ENCODE measurements at places on chromosomes 7 and 10.

DNA sequence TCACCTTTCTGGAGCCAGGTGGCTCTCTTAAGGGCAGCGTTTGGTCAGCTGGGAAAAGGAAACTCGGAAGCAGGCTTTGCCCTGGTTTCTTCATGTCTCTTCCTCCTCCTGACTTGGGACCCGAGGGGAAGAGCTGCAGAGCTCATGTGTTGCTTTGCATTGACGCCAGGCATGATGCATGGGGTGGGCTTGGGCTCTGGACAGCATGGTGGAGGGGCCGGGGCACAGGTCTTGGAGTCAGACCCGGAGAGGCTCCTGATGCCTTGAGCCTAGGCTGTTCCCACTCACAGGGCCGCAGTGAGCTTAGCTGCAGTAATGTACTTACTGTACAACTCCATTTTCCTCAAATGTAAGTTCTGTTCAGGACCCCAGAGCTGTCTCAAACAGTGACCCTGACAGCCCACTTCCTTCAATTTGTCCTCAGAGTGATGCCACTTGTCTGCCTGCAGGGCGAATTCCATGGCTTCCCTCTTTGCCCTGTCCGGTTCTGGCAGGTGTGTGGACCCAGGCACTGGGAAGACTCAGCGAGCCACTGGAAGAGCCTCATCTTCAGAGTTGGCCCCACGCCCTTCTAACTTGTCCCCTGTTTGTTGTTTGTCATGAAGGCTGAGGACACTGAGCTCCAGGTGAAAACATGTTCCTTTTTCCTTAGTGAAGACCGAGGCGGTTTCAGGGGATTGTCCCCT, 50.2 kb downstream of the ZNF467 start:
- no peak for DNase-seq

DNA sequence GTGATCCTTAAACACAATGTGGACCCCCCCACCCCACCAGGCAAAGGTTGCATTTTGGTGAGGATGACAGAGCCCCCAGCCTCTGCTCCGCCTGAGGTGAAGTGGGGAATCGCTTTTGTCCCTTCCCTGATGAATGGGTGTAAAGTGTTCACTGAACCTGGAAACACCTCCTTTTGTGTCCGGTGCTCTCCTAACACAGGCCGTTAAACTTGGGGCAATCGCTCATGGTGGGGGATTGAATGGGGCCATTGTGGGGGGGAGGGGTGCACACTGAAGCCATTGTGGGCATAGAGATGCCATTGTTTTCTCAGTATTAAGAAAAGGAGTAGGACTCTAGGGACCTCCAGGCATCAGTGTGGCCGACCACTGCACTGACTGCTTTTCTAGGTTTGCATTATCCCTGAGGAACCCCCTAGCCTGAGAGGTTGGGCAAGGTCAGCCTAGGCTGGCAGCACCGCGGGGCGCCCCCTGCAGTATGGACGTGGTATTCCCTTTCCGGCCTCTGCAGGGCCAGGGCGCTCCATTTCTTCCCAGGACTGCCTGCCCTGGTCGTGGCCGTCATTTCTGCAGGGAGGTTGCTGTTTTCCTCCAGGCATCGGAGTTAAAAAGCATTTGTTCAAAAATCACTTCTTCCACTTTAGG, 158.3 kb downstream of the TCF7L2 start:
- DNase-seq = peak; percentile 47

GRCh38 chr7:159008417-159008816, 136.2 kb downstream of the VIPR2 start:
- DNase-seq = no peak

- no peak for DNase-seq
Measured at GRCh38 chr10:75722609-75723008, 291.2 kb downstream of the LRMDA start.

- no peak for DNase-seq
Measured at GRCh38 chr7:128398841-128399135, 11.0 kb downstream of the IMPDH1 start.

DNA sequence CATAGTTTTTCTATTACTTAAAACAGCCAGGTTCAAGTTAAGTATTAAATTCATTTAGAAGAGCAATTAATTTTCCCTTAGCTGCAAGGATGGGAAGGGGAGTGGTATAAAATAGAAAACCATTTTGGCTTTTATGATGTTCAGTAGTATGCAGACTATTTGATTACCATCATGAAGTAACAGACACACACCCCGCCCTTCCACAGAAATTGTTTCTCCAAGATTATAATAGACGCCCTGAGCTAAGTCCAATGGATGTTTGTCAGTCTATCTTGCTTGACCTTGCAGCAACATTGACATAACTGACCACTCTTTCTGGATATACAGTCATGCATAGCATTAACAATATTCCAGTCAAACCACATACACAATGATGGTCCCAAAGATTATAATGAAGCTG, 42.3 kb downstream of the CPEB3 start:
- DNase-seq = no peak

- DNase-seq = no peak
Measured at GRCh38 chr10:121662945-121663917, 65.0 kb upstream of the FGFR2 start.

DNA sequence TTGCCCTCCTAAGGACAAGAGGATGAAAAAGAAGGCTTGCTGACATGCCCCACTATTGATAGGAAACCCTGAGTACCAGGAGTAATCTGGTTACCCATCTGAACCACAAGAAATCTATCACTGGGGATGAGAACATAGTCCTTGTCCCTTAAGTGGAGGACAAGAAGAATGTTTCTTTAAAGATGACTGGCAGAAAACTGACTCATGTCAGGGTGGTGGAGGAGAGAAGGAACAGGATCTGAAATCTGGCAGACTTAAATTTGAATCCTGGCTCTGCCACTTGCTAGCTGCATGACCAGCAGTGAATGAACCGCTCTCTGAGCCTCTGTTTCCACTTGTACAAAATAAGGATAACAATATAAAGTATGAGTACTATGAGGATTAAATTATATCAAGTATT, 38.9 kb upstream of the XPNPEP1 start:
- DNase-seq = no peak

DNA sequence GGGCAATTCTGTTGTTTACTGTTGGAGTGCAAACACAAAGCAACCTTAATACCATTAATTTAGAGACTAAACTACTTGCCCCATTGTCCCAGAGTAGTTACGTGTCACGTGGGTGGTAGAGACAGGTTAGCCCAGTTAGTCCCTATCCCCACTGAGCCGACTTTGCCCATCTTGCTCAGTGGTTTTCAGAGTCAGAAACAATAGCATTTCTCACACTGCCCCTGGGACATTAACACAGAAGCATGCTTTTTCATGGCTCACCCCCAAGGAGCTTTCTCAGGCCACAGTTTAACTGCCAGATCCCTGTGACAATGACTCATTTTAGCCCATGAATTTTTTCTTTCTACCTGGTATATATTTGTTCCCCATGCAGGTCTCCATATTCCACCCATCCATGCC, 271.0 kb downstream of the POU6F2 start:
- no peak for DNase-seq

- DNase-seq = no peak
Measured at GRCh38 chr10:49609006-49609282, 1.2 kb upstream of the SLC18A3 start.

DNA sequence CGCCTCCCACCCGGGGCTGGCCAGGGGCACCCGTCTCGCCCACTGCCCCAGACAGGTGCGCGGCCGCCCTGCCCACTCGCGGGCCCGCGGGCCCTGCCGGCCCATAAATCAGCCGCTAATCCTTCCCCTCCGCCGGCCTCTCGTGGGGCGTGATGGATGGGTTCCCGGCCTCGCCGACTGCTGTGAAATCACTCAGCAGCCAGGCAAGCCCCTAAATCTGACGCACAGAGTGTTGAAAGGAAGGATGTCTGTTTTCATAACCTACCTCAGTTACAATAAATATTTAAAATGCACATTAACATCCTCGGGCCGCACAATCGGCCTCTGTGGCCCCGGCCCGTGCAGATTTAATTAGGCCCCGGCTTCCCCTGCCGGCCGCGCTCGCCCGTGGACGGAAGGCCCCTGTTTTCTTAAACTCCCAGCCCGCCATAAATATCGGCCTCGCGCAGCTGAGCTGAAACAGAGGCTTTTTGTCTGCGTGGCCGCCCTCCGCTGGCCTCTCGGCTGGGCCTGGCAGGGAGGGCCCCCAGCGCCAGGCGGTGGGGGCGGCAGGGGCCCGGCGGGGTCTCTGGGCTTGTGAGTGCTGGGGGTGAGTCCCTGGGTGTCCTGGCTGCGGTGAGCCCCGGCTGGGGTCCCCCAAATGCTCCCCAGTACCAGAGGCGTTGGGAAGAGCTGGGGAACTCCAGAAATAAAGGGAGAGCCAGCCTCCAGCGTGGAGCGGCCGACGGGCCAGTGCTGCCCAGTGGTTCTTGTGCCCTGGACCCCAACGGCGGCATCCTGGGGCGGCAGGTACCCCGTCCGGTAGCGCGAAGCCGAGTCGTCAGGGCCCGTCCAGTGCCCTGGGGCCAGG, 90.7 kb downstream of the UNCX start:
- peak; percentile 44 for DNase-seq

GRCh38 chr7:148398844-148399365, 191.7 kb upstream of the C7orf33 start:
- no peak for DNase-seq

DNA sequence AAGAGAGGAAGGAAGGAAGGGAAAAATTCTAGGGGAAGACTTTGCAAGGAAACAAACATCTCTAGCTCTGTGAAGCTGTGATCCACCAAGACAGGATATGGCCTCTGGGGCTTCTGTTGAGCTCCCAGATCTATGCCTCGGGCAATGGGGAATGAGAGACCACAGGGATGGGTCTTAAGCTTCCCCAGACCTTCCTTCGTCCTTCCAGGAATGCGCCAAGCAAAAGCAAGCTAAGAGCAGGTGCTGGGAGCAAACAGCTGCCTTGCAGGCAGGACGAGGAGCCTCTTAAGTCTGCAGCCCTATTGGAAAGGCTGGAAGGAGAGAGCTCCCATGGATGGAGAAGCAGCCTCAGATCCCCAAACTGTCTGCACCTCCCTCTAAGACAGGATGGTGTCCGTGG, 21.9 kb upstream of the ELN start:
- no peak for DNase-seq

- DNase-seq = no peak
Measured at GRCh38 chr10:110160522-110160921, 46.9 kb upstream of the MXI1 start.

DNA sequence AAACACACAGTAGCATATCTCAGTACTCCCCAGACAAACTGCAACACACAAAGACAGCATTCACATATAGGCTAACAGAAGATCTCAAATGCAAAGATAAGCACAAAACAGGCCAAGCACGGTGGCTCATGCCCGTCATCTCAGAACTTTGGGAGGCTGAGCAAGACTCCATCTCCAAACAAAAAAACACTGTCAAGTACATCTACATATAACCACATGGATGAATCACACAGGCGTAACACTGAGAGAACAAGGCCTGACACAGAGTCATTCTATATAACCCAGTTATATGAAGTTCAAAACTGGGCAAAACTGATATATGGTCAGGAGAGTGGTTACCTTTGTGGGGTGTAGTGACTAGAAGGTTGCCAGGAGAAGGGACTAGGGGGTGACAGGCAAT, 506.4 kb downstream of the KCNMA1 start:
- DNase-seq = no peak

DNA sequence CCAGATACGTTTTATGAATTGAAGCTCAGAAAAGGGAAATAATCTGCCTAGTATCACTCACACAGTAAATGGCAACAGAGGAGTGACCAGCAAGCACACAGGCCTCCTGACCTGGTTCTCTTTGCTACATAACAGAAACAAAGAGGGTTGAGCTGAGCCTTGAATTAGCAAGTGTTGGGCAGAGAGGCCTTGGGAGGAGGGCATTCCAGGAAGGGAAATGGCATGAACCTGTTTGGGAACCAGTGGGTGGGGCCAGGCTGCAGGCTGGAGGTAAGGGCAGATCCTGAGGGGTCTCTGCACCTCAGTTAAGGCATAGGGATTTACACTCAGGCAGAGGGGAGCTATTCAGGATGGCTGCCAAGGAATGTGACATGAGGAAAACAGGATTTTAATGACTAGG, 24.8 kb upstream of the CYCS start:
- DNase-seq = no peak

DNA sequence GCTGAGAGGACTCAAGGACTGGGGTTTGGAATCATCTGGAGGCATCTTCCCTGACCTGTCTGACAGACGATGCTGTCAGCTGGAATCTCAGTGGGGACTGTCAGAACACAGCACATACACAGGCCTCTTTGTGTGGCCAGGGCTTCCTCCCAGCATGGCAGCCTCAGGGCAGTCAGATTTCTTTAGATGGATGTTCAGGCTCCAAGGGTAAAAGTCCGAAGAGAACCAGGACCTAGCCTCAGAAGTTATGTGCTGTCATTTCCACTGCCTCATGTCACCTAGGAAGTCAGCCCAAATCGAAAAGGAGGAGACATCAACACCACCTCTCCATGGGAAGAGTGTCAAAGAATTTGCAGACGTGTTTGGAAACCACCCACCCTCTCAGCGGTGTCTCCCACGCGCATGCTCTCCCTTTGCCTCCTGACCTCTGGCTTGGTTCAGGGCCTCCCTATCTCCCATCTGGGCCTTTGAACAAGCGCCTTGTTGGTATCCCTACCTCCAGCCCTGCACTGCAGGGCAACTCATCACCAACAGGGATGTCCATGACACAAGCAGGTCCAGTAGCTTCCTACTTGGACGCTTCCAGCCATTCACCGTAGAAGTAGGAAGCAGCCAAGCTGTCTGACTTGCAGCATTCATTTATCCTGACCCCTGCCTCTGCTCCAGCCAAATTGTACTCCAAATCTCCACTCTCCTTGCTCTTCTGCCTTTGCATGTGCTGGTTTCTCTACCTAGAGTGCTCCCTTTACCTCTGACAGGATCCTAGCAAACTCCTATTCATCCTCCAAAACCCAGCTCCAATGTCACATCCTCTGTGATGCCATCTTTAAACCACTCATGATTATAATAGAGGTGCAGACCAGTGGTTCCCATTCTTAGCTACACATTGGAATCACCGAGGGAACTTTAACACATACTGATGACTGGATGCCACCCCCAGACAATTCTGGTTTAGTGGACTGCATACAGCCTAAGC, 121.6 kb downstream of the OAT start:
- DNase-seq = no peak

DNA sequence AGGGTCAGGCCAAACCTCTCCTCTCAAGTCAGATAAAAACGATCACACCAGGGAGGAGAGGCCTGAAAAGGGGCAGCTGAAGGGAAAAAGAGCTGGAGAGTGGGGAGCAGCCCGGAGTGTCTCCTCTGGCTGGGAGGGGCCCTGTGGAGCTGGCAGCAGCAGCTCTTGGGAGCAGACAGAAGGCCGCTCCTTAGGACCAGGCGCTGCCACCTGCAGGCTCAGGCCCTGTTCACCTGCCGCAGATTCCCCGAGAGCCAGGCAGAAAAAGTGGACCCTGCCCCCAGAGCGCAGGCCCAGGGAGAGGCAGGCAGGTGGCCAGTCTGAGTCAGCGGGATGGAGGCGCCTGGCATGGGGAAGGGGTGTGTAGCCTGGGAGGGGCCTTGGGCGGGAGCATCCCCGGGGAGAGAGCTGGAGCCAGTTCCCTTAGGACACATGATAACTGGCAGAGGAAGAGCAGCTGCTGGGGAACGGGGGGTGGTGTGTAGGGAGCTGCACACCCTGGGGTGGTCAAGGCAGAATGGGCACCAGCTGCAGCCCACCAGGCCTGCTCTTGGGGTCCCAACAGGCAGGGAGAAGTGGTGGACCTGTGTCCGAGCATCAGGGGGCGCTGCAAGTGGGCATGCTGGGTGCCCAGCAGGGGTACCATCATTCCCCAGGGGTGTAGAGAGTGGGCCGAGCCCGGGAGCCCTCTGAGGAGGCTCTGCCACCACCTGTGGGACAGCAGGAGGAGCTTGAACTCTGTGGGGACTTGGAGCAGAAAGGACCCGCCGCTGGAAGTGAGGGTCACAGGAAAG, 177.2 kb upstream of the RHEB start:
- DNase-seq = no peak

- DNase-seq = no peak
Measured at GRCh38 chr10:71568896-71569492, 150.6 kb downstream of the C10orf105 start.

GRCh38 chr7:68893411-68893810, 704.9 kb upstream of the AUTS2 start:
- DNase-seq = no peak

Data from dorsolateral prefrontal cortex (tissue), 122 donors.